Omental fat pad (tissue), 4 donors: ENCODE measurements at places on chromosomes 7 and 10.

GRCh38 chr10:123459371-123460091 lies 206.6 kb upstream of the GPR26 start:
- DNase-seq = no peak

GRCh38 chr7:85004402-85004801 lies 182.5 kb downstream of the SEMA3D start:
- DNase-seq = no peak

DNA sequence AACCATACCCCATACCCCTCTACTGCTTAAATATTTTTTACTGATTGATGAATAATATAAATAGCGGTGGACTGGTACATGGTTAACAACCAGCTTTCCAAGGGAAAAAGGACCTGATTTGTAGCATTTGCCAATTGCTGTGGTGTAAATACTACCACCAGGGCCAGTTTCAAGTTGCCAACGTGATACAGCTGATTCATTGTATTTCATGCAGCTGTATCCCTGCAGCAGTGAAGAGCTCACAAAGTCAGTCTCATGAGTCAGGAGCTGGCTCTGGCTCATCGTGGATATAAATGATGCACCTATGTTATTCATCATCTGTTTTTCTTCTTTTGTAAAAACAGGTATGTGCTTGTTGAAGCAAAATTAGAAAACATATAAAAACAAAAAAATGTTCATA lies 15.2 kb downstream of the CALML5 start:
- no peak for DNase-seq

DNA sequence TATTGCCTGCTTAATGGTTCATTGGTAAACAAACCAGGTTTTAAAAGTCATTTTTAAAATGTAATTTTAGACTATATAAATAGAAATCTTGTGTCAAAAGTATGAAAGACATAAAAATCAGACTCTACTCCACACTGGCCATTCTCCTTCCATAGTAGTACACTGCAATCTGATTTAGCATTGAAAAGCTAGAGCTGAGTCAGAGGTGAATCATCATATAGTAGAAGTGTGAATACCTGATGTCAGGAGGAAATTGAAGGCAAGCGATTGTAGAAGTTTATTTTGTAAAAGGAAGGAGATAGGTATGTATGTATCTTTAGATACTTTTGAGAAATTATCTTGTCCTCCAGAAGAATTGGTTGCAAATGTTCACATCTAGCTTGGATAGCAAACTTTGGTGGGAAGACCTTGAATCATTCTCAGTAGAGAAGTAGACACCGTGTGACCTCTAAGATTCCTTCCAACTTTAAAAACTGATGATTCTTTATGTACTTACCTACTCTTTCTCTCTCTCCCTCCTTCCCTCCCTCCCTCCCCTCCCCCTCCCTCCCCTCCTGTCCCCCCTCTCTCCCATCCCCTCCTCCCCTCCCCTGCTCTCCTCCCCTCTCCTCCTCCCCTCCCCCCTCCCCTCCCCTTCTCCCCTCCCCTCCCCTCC lies 88.1 kb downstream of the BTAF1 start:
- no peak for DNase-seq

- DNase-seq = no peak
These were observed 5.0 kb downstream of the CALD1 start for GRCh38 chr7:134784251-134785049.

DNA sequence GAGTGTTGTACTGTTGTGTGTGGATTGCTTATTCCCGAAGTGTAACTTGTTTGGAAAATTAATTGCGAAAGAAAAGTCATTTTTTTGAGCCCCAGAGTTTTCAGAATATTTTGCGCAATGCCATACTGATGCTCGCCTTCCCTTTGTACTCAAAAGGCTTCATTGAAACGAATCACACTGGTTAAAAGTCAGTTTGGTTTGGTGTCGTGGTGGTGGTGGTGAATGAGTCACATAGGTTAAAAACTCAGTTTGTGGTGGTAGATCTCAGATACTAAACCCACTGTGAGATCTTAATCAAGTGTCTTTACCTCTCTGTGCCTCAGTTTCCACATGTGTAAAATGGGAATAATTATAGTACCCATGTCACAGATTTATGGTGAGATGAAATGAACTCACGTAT lies 61.1 kb upstream of the IL6 start:
- no peak for DNase-seq

GRCh38 chr10:101208543-101208942 lies 20.7 kb downstream of the LBX1 start:
- no peak for DNase-seq

- DNase-seq = no peak
These were observed 1301.5 kb upstream of the SORCS1 start for GRCh38 chr10:108465871-108466641.

DNA sequence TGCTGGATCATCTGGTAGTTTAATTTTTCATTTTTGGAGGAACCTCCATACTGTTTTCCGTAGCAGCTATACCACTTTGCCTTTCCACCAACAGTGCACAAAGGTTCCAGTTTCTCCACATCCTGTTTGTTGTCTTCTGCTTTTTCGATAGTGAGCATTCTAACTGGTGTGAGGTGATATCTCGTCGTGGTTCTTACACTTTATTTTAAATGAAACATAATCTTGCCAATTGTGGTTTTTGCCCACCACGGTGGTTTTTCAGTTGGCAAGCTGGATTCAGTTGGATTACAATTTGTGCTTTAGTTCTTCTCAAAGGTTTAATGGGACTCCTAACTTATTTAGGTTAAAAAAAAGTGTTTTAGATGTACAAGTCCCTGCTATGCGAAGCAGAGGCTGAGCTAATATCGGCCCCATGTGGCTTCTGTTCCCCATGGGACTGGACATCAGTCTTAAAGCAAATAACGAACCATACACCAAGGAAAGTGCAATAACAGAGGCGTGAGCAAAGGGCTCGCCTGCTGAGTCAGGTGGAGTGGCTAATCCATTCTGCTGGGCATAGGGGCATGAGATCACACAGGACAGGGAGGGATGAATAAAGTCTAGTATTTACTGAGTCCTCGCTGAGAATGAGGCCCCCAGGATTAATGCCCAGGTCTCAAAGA lies 153.6 kb downstream of the AOAH start:
- no peak for DNase-seq

DNA sequence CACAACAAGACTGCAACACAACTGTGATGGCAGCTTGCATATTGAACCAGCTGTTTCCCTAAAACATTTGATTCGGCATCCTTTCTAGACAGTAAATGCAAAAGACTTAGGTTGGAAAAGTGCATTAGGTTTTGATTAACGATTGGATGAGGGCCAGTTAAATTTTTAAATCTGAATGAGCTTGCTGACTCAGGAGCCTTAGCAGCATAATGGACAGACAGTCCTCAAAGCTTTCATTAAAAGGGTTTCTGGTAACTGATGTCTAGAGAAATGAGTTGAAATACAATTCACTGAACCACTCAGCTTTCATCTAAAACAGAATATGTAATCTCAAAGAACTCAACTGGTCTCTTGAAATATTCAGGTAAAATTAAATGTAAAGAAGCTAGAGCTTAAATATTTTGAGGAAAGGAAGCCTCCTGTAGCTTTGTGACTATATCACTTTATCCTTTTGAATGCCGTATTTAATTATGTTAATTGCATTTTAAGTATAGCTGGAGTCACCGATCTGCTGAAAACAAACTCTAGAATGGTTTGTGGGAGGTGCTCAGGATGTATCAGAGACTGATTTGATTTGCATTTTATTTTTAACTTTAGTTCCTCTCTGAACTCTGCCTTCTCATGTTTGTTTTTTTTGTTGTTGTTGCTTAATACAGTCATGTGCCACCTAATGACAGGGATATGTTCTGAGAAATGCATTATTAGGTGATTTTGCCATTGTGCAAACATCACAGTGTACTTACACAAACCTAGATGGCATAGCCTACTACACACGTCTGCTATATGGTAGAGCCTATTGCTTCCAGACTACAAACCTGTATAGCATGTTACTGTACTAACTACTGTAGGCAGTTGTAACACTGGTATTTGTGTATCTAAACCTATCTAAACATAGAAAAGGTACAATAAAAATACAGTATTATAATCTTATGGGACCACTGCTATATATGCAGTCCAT lies 29.2 kb upstream of the ATRNL1 start:
- DNase-seq = no peak

- DNase-seq = no peak
These were observed 4.6 kb upstream of the ADRA2A start for GRCh38 chr10:111072232-111072631.

DNA sequence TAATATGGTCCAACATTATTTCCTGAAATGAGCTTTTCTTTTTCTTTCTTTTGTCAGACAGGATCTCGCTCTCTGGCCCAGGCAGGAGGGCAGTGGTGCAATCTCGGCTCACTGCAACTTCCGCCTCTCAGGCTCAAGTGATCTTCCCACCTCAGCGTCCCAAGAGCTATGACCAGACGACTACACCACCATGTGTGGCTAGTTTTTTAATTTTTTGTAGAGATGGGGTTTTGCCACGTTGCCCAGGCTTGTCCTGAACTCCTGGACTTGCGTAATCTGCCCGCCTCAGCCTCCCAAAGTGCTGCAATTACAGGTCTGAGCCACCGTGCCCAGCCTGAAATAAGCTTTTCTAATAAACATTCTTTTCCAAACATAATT lies 48.6 kb downstream of the CUL2 start:
- no peak for DNase-seq

GRCh38 chr7:2723138-2723850 lies 35.3 kb downstream of the AMZ1 start:
- no peak for DNase-seq

DNA sequence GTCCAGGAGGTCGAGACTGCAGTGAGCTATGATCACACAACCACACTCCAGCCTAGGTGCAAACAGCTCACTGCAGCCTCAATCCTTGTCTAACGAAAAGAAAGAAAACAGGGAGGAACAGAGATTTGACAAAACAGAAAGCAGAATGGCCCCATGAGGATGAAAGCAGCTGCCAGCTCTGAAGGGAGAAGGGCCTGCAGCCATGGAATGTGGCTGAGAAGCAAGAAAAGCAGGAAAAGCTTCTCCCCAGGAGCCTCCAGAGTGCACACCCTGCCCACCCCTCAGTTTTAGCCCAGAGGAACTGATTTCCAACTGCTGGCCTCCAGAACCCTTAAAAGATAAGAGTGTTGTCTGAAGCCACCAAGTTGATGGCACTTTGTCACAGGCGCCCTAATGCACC lies 13.0 kb downstream of the ESYT2 start:
- DNase-seq = no peak

- no peak for DNase-seq
These were observed 109.9 kb downstream of the SORCS1 start for GRCh38 chr10:107054469-107055156.

DNA sequence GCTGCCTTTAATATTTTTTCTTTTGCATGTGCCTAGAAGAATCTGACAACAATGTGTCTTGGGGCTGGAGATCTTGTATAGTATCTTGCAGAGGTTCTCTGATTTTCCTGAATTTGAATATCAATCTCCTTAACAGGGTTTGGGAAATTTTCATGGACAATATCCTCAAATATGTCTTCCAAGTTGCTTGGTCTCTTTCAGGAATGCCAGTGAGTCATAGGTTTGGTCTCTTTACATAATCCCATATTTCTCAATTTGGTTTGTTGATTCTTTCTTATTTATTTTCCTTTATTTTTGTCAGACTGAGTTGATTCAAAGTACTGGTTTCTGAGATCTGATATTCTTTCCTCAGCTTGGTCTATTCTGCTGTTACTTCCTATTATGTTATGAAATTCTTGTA lies 208.7 kb upstream of the GLI3 start:
- no peak for DNase-seq

DNA sequence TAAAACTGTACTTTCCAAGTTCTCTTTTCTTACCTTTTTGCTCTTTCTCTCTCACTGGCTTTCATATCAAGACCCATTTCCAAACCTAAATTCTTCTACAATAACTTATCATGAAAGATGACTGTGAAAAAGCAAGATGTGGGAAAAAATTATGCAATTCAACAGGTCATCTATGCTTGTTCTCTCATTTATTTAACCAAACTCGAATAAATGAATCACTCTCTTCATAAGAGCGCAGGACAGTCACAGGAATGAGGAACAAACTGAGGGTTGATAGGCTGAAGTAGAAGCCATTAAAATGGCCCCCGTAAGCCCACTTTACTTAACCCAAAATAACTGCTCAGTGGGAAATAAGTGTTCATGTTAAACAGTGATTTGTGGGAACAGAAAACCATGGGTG lies 1289.7 kb upstream of the SORCS1 start:
- no peak for DNase-seq

DNA sequence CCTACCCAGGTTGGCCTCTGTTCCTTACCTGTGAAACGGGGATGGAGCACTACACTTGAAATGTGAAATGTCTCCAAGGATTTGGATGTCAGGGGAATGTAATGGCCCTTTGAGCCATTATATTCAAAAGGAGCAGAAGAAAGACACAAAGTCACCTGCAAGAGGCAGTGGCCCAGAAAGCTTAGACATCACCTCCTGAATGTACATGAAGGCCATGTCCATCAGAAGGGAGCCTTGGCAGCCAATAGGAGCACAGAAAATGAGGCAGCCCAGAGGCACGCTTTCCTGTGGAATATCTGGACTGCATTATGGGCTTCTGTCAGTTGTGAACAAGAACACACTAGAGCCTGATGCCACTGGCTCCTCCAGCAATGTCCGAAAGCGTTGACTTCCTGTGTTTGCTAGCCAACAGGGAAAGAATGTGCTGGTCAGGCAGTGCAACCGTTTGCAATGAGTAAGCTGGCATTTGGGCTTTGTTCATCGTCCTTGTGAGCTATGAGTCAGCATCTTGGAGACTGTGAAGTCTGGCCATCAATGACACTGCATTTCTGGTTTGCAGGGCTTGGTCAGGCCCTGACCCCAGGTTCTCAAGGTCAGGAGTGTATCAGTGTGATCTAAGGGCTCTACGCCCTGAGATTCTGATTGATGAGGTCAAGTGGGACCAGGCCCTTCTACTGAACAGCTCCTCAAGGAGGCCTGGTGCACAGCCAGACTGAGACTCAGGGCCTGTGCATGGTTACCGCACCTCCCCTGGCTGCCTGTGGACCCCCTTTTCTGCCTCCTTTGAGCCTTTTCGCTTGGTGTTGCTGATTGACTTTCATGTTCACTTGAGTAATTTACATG lies 222.4 kb downstream of the RPS24 start:
- DNase-seq = peak; percentile 29

GRCh38 chr7:159104188-159104920 lies 40.3 kb downstream of the VIPR2 start:
- no peak for DNase-seq

DNA sequence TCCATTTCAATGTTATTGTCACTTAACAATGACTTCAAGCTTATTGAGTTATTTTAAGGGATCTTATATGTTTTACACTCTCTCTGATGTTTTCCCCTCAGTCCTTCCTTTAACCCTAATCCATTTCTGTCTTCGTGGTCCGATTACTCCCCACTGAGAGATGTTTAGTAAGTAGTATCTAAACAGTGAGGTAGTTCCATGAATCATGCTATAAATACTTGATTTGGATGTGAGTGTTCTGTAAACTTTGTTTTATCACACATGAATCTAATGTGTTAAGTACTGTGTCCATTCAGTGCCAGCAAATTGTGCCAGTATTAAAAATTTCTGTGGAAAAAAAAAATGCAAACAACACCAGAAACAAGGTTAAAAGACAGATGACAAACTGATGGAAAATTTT lies 18.6 kb downstream of the RPP30 start:
- no peak for DNase-seq

GRCh38 chr7:30222515-30223215 lies 61.7 kb upstream of the ZNRF2 start:
- no peak for DNase-seq

GRCh38 chr7:103686064-103686463 lies 240.1 kb upstream of the SLC26A5 start:
- no peak for DNase-seq
